ENCODE measurements at places on chromosomes 2 and 18.

DNA sequence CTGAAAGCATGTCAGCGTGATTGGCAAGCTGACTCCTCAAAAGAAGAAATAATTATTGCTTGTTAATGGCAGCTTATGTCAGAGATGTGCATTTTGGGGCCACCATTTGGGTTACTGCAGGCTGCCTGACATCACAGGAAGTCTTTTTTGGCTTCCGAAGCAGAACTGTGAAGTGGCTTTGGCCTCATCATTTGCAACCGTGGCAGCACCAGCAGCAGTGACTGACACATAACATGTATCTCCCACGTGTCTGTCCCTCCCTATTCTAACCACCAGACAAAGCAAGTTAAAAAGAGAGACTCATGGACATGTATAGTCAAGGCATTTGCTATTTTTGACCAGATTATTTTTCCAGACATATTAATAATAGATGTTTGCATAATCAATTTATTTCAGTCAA is 488.7 kb upstream of the ACVR2A start:
- DNase-seq = no peak

DNA sequence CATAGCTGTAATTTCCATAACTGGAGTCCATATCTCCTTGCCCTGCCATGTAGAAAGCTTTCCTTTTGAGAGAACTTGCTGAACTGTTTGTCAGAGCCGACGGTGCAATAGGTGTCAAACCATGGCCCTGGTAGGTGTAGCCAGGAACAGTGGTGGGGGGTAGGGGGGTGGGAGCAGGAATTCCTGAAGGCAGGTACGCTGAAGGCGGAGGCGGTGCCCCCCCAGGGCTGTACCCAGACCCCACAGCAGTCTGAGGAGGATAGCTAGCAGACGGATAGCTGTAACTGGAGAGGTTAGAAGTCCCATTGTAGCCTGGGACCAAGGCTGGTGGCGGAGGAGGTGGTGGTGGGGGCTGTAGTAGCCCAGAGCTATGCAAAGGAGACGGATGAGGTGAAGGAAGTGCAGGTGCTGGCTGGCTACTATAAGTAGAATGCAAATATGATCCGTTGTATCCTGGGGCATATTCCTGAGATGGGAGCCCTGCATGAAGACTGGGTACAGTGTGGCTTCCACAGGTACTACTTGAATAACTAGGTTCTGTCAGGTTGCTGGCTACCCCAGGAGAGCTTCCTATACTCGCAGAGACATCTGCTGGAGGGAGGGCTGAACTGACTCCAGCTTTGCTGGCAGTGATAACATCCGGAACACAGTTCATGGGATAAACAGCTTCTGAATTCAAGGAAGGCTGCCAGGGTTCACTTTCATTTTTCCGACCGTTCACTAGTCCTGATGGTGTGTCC is 124.8 kb downstream of the FIGN start:
- no peak for DNase-seq

DNA sequence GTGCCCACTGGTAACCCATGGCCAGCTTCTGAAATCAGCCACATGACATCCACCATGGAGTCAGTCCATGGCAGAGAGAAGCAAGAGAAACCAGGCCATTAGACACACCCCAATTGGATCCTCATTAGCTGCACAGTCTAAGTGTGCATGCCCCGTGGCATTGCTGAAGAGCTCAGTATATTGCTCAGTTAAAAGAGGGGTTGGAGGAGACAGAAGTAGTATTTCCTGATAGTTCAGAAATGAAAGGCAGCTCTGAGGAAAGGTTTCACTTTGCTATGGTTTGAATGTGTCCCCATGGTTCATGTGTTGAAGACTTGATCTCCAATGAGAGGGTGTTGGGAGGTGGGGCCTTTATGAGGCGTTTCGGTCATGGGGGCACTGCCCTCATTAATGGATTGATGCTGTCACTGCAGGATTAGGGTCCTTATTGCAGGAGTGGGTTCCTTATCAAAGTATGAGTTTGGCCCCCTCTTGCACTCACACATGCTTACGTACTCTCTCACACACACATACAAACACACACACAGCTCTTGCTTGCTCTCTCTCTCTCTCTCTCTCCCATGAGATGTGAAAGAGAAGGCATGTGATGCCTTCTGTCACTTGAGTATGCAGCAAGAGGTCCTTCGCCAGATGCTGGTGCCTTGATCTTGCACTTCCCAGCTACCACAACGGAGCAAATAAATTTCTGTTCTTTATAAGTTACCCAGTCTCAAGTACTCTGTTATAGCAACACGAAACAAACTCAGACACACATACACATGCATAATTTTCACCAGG is 58.0 kb downstream of the TMEM163 start:
- no peak for DNase-seq

DNA sequence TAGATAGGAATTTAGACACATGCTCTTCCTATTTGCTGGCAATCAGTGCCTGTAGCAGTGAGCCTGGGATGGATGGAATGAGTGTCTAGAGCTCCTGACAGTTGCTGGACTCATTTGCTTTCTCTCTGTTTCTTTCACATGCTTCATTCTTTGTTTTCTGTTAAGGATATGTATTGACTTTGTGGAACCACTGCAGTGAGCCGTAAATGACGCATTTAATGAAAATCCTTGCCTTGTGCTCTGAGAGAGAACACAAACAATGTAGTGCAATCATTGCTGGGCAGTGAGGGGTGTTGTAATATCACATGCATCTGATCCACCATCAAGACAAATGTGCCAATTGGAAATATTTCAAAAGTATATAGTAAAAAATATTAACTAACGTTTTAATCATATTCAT is 25.2 kb upstream of the CDH20 start:
- no peak for DNase-seq

GRCh38 chr2:212939777-212940531 is 211.5 kb downstream of the IKZF2 start:
- no peak for DNase-seq

DNA sequence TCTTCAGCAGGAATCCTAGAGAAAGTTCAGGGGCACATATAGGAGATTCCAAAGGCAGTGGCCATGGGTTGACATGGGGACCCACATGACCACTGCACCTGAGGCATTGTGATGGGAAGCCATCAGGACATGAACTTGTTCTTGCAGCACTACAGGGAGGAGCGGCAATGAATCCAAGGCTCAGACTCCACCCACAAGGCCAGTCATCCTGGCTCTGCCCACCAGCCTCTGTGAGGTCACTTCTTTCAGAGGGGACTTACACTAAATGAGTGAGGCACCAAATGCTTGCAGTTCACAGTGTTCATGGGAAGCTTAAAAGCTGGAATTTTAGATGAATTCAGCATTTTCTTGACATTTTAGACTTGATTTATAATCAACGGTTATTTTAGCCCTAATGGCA is 254.2 kb downstream of the SETBP1 start:
- DNase-seq = no peak

DNA sequence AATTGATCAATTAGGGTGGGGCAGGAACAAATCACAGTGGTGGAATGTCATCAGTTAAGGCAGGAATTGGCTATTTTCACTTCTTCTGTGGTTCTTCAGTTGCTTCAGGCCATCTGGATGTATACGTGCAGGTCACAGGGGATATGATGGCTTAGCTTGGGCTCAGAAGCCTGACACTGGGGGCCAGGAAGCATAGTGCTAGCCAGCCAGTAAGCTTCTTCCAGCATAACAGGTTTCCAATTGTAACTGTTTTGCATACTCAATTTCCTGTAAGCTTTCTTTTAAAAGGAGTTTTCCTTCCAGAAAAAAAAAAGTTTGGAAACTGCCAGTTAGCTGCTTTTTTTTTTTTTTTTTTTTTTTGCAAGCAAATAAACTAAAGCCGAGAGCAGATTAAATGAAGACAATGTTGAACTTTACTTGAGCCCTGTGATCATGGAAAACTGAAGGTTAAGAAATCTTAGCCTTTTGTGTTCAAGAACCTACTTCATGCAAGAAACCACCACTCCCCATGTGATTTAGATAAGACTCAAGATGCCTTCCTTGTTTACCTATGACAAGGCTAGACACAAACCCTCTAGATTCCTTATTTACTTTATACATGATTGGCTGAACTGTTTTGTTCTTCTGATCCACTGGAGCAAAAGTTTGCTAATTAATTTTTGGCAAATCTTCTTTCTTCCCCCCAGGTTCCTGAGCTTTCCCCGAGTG is 126.9 kb upstream of the LINC00305 start:
- DNase-seq = no peak

GRCh38 chr2:236293241-236293810 is 29.1 kb upstream of the ASB18 start:
- DNase-seq = no peak

GRCh38 chr2:47086571-47086970 is 68.5 kb downstream of the STPG4 start:
- DNase-seq = no peak

DNA sequence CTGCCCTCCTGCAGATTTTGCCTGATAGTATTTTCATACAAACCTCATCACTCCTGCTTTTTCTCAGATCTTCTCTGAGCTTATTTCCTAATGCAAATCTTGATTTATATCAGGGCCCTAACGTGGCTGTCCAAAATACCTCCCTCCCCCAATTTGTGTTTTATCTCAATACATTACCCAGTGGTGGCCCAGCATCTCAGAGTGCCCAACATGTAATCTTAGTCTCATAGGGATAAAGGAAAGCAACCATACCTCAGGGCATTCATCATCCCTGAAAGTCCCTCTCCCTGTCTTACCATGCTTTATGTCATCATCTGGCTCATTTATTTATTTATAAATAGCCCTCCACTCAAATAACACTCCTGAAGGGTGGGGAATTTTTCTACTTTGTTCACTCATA is 135.3 kb downstream of the SLC8A1 start:
- DNase-seq = no peak

GRCh38 chr18:52395146-52395852 is 55.3 kb downstream of the DCC start:
- no peak for DNase-seq

DNA sequence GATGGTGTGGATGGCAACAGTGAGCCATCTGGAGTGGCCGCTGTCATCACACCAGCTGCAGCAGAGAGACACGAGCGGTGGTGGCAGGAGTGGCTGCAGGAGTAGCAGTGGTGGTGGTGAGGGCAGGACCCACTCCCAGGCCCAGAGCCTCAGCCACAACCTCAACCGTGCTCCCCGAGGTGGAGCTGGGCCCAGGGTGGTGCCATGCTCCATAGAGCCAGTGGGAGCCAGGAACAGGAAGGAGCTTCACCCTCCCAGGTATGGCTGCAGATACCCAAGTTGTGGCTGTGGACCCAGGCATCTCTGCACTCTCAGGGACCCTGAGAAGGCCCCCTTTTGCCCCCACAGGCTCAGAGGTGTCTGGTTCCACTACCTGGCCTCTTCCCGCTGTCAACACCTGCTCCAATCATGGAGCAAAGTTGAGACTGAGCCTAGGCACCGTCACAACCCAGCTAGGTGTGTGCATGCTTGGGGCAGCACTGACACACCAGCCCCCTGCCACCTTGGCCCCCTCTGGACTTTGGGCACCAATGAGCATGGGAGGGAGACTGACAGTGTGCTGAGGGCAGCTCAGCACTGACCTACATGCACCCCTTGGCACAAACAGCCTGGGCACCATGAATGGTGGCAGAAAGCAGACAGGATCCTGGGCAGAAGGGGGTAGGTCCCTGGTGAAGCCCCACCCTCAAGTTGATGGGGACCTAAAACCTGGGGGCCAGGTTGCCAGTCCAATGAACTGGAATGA is 188.9 kb downstream of the NDUFA10 start:
- no peak for DNase-seq

GRCh38 chr18:55000529-55000928 is 41.3 kb upstream of the CCDC68 start:
- no peak for DNase-seq

GRCh38 chr18:59906203-59906602 is 6.4 kb downstream of the PMAIP1 start:
- DNase-seq = no peak

DNA sequence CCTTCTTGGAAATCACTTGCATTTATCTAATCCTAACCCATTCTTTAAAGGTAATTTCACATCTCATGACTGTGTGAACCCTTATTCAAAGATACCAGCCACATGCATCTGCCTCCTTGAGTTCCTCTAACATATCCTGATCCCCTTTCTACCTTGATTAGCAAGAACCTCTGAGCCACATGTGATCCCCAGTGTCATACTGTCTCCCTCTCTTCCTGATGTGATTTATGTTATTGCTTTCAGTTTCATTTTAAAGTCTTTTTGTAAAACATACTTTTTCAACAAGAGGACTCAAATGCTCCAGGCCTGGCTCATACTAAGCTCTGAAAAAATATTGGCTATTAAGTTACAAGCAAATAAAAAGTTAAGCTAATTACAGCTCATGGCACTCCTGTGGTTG is 470.1 kb downstream of the DLGAP1 start:
- DNase-seq = no peak

DNA sequence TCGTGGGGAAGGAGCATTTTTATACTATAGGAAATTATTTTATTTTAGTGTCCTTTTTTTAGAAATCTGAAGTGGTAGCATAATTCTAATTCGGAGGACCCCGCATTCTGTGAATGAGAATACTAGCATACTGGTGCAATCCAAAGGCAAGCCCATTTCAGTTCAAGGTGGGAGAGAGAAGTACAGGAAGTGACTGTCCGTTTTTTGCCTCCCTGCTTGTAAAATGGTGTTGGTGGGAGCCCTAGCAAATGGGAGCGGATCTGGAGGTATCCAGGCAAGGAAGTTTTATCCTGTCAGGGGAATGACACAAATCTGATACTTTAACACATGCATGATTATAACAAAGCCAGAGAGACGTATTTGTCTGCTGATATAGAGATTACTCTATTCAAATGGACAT is 141.7 kb downstream of the ESCO1 start:
- DNase-seq = no peak

GRCh38 chr2:68646303-68646702 is 2.9 kb downstream of the PROKR1 start:
- no peak for DNase-seq

- DNase-seq = no peak
Measured at GRCh38 chr2:119545754-119546446, 1.7 kb downstream of the CFAP221 start.

- no peak for DNase-seq
Measured at GRCh38 chr2:19785447-19785846, 116.3 kb downstream of the TTC32 start.

- DNase-seq = no peak
Measured at GRCh38 chr18:62767321-62767720, 52.0 kb downstream of the PHLPP1 start.

GRCh38 chr2:179884193-179884592 is 22.8 kb upstream of the ZNF385B start:
- no peak for DNase-seq

DNA sequence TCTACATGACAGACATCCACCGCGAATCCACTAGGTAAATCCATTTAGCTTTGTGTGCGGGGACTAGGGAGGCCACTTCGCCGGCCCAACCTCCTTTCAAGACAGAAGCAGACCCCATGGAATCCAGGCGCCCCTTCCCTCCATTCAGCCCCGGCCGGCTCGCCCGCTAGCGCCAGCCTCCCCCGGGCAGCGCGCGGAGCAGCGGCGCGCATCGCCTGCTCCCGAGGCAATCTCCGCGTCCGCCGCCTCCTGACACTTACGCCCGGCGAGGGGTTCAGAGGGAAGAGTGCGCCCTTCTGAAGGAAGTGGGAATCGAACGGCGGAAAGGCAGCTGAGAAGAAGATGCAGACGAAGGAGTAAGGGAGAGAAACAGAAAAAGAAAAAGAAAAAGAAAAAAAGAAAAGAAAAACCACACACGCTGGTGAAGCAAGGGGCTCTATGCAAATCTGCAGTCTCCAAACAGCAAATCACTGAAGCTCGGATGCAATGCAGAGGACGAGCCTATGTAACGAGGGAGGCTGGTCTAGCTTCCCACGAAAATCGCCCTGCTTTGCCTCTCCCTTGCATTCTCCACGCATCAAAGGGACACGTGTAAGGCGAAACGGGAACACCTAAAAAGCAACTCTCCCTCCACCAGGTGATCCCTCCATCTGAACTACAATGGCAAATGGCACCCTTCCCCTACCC is 684.4 kb downstream of the NRXN1 start:
- no peak for DNase-seq

- DNase-seq = no peak
Measured at GRCh38 chr2:128513116-128513960, 194.7 kb upstream of the HS6ST1 start.
